Mammary microvascular endothelial cell (primary cell): ENCODE measurements at places on chromosomes 5 and 9. TPM values are rescaled to one million over a fixed set of nuclear protein-coding genes. Genes with fewer than 3 reads are reported as not detected.

Gene SLC31A1
- 16.7 and 19.3 TPM in 2 replicates for total RNA-seq

Gene FYB1
- not detected in 2 replicates for total RNA-seq

Gene ORM1
- total RNA-seq, result not detected in 2 replicates

Gene PSMB7
- 315 and 387 TPM in 2 replicates for total RNA-seq

Gene MARCOL
- total RNA-seq, result not detected in 2 replicates

Gene OCLN
- total RNA-seq, result 0.53 and 3.3 TPM in 2 replicates

Gene GRXCR2
- total RNA-seq, result not detected in 2 replicates

Gene FGF1
- total RNA-seq, result not detected in 2 replicates

Gene CNTFR
- not detected in 2 replicates for total RNA-seq

Gene SPARC
- total RNA-seq, result 1,105 and 1,145 TPM in 2 replicates

Gene PDZD2
- total RNA-seq, result 3.9 and 4.5 TPM in 2 replicates

Gene LIFR
- 40.2 and 43.6 TPM in 2 replicates for total RNA-seq

Gene DCTN3
- total RNA-seq, result 141 and 162 TPM in 2 replicates

Gene SPINK7
- total RNA-seq, result not detected in 2 replicates

Gene GOLGA2
- total RNA-seq, result 52.0 and 60.3 TPM in 2 replicates

Gene IGFBPL1
- total RNA-seq, result not detected in 2 replicates

Gene LOX
- total RNA-seq, result 13.7 and 18.3 TPM in 2 replicates

Gene DND1
- 0.10 and 0.80 TPM in 2 replicates for total RNA-seq

Gene SPINK1
- total RNA-seq, result not detected in 2 replicates

Gene FAM174A
- 11.6 and 12.7 TPM in 2 replicates for total RNA-seq

Gene FBXL7
- total RNA-seq, result 14.7 TPM in 2 replicates

Gene PCDHB13
- total RNA-seq, result 0.30 and 0.33 TPM in 2 replicates

Gene CD72
- not detected in 2 replicates for total RNA-seq

Gene TMC1
- 0.13 TPM in 1 of 2 replicates, not detected in the other for total RNA-seq

Gene FAM120A
- 96.5 and 97.9 TPM in 2 replicates for total RNA-seq

Gene STKLD1
- total RNA-seq, result 0.49 TPM in 1 of 2 replicates, not detected in the other

Gene SOWAHA
- total RNA-seq, result not detected in 2 replicates

Gene SOHLH1
- 0.34 TPM in 1 of 2 replicates, not detected in the other for total RNA-seq

Gene FAM151B
- 0.87 and 3.5 TPM in 2 replicates for total RNA-seq

Gene ELOVL7
- total RNA-seq, result 1.6 and 2.5 TPM in 2 replicates

Gene PCDHGA9
- total RNA-seq, result 1.2 and 1.8 TPM in 2 replicates

Gene PHF24
- total RNA-seq, result not detected in 2 replicates

Gene LCN10
- total RNA-seq, result 0.44 TPM in 1 of 2 replicates, not detected in the other

Gene SLC6A18
- not detected in 2 replicates for total RNA-seq

Gene SHB
- total RNA-seq, result 26.2 and 34.1 TPM in 2 replicates

Gene RACK1
- 2,174 and 2,547 TPM in 2 replicates for total RNA-seq

Gene STK32A
- total RNA-seq, result 0.07 TPM in 1 of 2 replicates, not detected in the other

Gene CRB2
- not detected in 2 replicates for total RNA-seq

Gene NUTM2G
- not detected in 2 replicates for total RNA-seq

Gene CFAP77
- total RNA-seq, result not detected in 2 replicates

Gene IL5
- total RNA-seq, result not detected in 2 replicates

Gene RALGDS
- total RNA-seq, result 26.3 and 30.5 TPM in 2 replicates

Gene LCP2
- total RNA-seq, result 8.8 and 9.4 TPM in 2 replicates

Gene SLC36A2
- total RNA-seq, result not detected in 2 replicates

Gene UBAP2
- 17.7 and 25.8 TPM in 2 replicates for total RNA-seq

Gene CDH9
- not detected in 2 replicates for total RNA-seq
